Activated naive CD8-positive, alpha-beta T cell treated with anti-CD3 and anti-CD28 coated beads, Interleukin-2, amount 10 ng/mL, durations not matched to agents 7 days and 5 days (primary cell): ENCODE measurements at places on chromosomes 5 and 9. TPM values are rescaled to one million over a fixed set of nuclear protein-coding genes. Genes with fewer than 3 reads are reported as not detected.

The GABRB2 gene
- total RNA-seq = not detected

The IL17B gene
- total RNA-seq = not detected

The BASP1 gene
- 0.94 TPM for total RNA-seq

The GRAMD2B gene
- total RNA-seq = 4.6 TPM

The CCDC183 gene
- total RNA-seq = 1.7 TPM

The HBEGF gene
- total RNA-seq = 12.8 TPM

The PCDHGB2 gene
- 0.88 TPM for total RNA-seq

The PHF24 gene
- not detected for total RNA-seq

The SLC6A7 gene
- total RNA-seq = not detected

The GTF3C4 gene
- total RNA-seq = 11.7 TPM

The ADGRV1 gene
- not detected for total RNA-seq

The ETF1 gene
- 65.2 TPM for total RNA-seq

The FAT2 gene
- not detected for total RNA-seq

DNA sequence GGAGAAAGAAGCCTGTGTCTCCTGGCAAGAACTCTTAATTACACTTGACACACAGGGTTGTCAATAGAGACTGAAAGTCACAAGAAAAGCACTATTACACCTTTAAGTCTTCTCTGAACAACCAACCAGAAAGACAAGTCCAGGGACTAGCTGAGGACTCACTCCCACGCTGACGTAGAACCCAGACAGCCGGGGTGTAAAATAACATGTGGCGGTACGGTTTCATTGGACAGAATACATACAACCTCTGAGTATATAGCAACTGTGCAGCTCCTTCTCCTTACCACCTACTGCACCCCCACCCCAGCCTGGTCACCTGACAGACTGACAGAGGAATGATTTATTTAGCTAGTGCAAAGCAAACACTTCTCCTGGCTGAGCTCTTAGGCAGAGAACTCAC lies 103.4 kb upstream of the RASEF start:
- no peaks in the 10 kb centered on the region for H3K27me3 ChIP-seq
- H3K36me3 ChIP-seq = no peaks in the 10 kb centered on the region
- H3K4me3 ChIP-seq = no peak overlapping the region

DNA sequence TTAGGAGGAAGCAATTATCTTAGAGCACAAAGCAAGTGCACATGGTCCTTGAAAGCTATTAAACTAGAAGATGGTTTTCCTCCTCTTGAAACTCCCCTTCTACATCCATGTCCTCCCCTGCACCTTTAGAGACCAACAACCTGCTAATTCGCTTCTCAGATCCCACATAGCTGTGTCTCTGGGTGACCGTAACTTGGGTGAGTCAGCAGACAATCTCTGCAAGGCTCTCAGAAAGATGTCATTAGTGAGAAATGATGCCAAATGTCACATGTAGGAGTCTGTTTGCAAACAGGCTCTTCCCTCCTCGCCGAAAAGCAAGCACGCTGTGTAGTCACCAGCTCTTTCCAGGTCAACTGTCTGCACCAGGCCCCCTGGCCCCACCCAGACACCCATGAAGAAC lies 291.8 kb downstream of the SLIT3 start:
- H3K36me3 ChIP-seq = no peaks in the 10 kb centered on the region
- DNase-seq = no peak
- peaks cover 11% of the 10 kb centered on the region for H3K27me3 ChIP-seq
- no peaks in the 10 kb centered on the region for H3K4me1 ChIP-seq
- H3K27ac ChIP-seq = no peak overlapping the region

GRCh38 chr9:138101444-138102234 lies 224.1 kb downstream of the CACNA1B start:
- H3K36me3 ChIP-seq = no peaks in the 10 kb centered on the region
- no peaks in the 10 kb centered on the region for H3K27me3 ChIP-seq
- H3K4me1 ChIP-seq = no peaks in the 10 kb centered on the region
- no peak for DNase-seq

- no peak overlapping the region for H3K4me3 ChIP-seq
- peaks cover 4% of the 10 kb centered on the region for H3K4me1 ChIP-seq
- H3K27me3 ChIP-seq = peaks cover 2% of the 10 kb centered on the region
- H3K27ac ChIP-seq = no peak overlapping the region
- peaks cover 6% of the 10 kb centered on the region for H3K36me3 ChIP-seq
- DNase-seq = no peak
Measured at GRCh38 chr9:89725271-89725670, 120.5 kb downstream of the GADD45G start.

GRCh38 chr5:172405226-172406107 lies 48.9 kb downstream of the SH3PXD2B start:
- H3K27me3 ChIP-seq = peaks cover 13% of the 10 kb centered on the region
- no peak for DNase-seq
- H3K27ac ChIP-seq = no peak overlapping the region
- H3K36me3 ChIP-seq = no peaks in the 10 kb centered on the region
- H3K4me1 ChIP-seq = no peaks in the 10 kb centered on the region

GRCh38 chr5:96506376-96506775 lies 73.3 kb upstream of the PCSK1 start:
- H3K36me3 ChIP-seq = peaks cover 2% of the 10 kb centered on the region
- peaks cover 1% of the 10 kb centered on the region for H3K4me1 ChIP-seq
- DNase-seq = no peak
- H3K27ac ChIP-seq = no peak overlapping the region
- peaks cover 13% of the 10 kb centered on the region for H3K27me3 ChIP-seq

DNA sequence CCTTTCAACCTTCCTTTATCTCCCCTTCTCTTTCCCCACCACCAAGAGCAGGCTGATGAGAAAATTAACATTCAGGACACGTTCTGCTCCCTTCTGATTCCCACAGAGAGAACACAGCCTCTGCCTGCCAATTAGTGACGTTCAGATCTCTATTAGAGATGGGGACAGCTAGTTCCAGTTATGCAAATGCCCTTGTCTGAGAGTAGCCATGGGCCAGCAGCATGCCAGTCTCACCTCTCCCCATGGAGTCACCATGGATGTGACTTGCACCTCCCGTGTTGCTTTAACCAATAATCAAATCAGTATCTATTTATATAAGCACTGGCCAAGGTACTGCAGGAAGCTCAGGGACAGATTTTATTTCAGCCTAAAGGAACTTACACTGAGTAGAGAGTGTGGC lies 61.3 kb downstream of the KCNIP1 start:
- peaks cover 31% of the 10 kb centered on the region for H3K27me3 ChIP-seq
- no peak overlapping the region for H3K4me3 ChIP-seq
- no peak for DNase-seq

DNA sequence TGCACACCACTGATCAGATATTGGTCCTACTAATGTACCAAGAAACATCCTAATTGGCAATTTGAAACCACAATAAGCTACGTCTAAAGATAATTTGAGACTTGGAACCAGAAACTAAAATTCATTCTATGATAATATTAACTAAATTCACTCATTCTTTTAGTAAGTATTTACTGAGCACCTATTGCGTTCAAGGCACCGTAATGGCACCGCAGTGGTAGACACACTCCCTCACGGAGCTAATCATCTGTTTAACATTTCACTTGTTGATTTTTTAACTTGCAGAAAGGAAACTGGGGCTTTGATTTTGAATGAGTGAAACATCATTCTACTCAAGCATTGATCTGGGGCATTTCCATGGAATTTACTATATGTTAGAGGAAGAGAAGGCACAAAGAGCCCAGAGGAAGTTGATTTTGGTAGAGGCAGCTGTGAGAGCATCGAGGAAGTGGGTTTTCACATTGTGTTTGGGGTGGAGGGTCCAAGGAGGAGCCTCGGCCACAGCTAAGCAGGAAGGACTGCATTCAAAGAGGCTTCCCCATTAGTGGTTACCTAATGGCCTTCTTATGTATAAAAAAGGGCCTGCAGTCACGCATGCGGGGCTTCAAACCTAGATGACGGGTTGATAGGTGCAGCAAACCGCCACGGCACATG lies 7.1 kb downstream of the RAPGEF1 start:
- H3K27me3 ChIP-seq = no peaks in the 10 kb centered on the region
- H3K4me3 ChIP-seq = peak overlapping the region; percentile 88
- peaks cover 6% of the 10 kb centered on the region for H3K36me3 ChIP-seq
- H3K27ac ChIP-seq = peak overlapping the region; percentile 98

DNA sequence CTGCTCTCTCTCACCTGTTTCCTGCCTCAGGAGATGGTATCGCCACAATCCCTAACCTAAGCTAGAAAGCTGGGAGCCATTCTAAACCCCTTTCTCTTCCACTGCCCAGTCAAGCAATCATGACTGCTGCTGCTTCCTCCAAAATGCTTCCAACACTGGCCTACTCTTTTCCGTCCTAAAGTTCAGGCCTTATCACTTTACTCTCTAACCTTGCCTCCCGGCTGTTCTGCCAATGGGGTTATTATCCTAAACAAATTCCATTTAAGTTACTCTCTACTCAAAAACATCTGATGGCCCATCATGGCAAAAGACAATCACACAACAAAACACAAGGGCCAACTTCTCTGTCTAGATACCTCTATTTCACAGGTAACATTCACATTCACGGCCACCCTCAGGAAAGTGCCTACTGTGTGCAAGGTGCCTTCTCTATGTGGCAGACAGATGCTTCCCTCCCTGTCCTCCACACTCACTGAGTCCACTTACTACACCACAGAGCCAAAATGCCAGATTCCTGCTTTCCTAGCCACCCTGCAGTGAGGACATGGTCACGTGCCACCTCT lies 168.0 kb downstream of the CDK5RAP2 start:
- H3K4me3 ChIP-seq = no peak overlapping the region
- DNase-seq = no peak
- H3K27ac ChIP-seq = no peak overlapping the region
- no peaks in the 10 kb centered on the region for H3K4me1 ChIP-seq

- no peak overlapping the region for H3K4me3 ChIP-seq
- no peaks in the 10 kb centered on the region for H3K4me1 ChIP-seq
- no peaks in the 10 kb centered on the region for H3K27me3 ChIP-seq
- no peak for DNase-seq
- H3K36me3 ChIP-seq = no peaks in the 10 kb centered on the region
Measured at GRCh38 chr5:97851036-97851435, 668.0 kb upstream of the RIOK2 start.

GRCh38 chr9:136625101-136626065 lies 37.3 kb upstream of the EGFL7 start:
- no peak for DNase-seq
- H3K27me3 ChIP-seq = no peaks in the 10 kb centered on the region
- no peak overlapping the region for H3K4me3 ChIP-seq

- no peaks in the 10 kb centered on the region for H3K4me1 ChIP-seq
- no peak overlapping the region for H3K27ac ChIP-seq
- no peaks in the 10 kb centered on the region for H3K36me3 ChIP-seq
- DNase-seq = no peak
- no peaks in the 10 kb centered on the region for H3K27me3 ChIP-seq
Measured at GRCh38 chr9:102225841-102226441, 487.5 kb upstream of the GRIN3A start.

- H3K4me1 ChIP-seq = no peaks in the 10 kb centered on the region
- DNase-seq = no peak
- H3K27ac ChIP-seq = no peak overlapping the region
- H3K27me3 ChIP-seq = no peaks in the 10 kb centered on the region
- no peak overlapping the region for H3K4me3 ChIP-seq
- H3K36me3 ChIP-seq = no peaks in the 10 kb centered on the region
Measured at GRCh38 chr9:12809720-12810119, 34.9 kb downstream of the LURAP1L start.

GRCh38 chr5:9156282-9156681 lies 389.6 kb downstream of the SEMA5A start:
- H3K4me3 ChIP-seq = no peak overlapping the region
- DNase-seq = no peak
- no peaks in the 10 kb centered on the region for H3K27me3 ChIP-seq
- no peaks in the 10 kb centered on the region for H3K36me3 ChIP-seq
- no peaks in the 10 kb centered on the region for H3K4me1 ChIP-seq

GRCh38 chr5:74576941-74577456 lies 63.5 kb downstream of the ENC1 start:
- peaks cover 25% of the 10 kb centered on the region for H3K4me1 ChIP-seq
- H3K27me3 ChIP-seq = peaks cover 2% of the 10 kb centered on the region

DNA sequence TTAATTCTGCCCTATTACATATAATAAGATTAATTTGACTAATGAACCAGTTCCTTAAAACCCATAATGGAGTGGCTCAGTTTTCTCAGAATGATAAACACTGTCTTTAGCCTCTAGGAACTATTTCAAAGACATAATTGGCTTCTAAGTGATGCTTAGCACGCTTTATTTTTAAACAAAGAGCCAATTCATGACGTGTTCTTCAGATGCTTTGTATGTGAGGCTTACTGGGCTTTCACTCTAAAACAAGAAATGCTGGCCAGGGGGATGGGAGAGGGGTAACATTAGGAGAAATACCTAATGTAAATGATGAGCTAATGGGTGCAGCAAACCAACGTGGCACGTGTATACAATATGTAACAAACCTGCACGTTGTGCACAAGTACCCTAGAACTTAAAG lies 7.6 kb upstream of the SFXN1 start:
- peaks cover 15% of the 10 kb centered on the region for H3K27me3 ChIP-seq
- no peaks in the 10 kb centered on the region for H3K36me3 ChIP-seq
- peaks cover 6% of the 10 kb centered on the region for H3K4me1 ChIP-seq

- H3K4me3 ChIP-seq = no peak overlapping the region
- H3K4me1 ChIP-seq = peaks cover 19% of the 10 kb centered on the region
- H3K27ac ChIP-seq = no peak overlapping the region
- H3K27me3 ChIP-seq = peaks cover 32% of the 10 kb centered on the region
- H3K36me3 ChIP-seq = peaks cover 8% of the 10 kb centered on the region
Measured at GRCh38 chr5:159405611-159406031, 75.3 kb upstream of the IL12B start.

DNA sequence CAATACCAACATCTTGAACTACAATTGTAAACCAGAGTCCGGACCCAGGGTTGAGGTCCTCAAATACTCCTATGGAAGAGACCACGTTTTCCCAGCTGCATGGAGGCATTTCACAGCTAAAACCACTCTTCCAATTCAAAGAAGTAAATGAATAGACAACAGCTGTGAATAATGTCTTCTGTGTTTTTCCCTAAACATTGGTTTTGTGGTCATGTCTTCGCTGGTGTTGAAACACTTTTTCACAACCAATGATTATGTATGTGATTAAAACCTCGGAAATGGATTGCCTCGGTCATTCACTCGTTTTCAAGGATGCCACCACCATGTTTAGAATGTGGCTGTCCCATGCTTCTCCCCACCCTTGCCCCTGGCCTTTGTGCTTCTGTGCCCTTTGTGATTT lies 9.4 kb upstream of the TENT4A start:
- DNase-seq = no peak
- peaks cover 12% of the 10 kb centered on the region for H3K27me3 ChIP-seq
- H3K4me1 ChIP-seq = peaks cover 6% of the 10 kb centered on the region
- H3K27ac ChIP-seq = no peak overlapping the region

DNA sequence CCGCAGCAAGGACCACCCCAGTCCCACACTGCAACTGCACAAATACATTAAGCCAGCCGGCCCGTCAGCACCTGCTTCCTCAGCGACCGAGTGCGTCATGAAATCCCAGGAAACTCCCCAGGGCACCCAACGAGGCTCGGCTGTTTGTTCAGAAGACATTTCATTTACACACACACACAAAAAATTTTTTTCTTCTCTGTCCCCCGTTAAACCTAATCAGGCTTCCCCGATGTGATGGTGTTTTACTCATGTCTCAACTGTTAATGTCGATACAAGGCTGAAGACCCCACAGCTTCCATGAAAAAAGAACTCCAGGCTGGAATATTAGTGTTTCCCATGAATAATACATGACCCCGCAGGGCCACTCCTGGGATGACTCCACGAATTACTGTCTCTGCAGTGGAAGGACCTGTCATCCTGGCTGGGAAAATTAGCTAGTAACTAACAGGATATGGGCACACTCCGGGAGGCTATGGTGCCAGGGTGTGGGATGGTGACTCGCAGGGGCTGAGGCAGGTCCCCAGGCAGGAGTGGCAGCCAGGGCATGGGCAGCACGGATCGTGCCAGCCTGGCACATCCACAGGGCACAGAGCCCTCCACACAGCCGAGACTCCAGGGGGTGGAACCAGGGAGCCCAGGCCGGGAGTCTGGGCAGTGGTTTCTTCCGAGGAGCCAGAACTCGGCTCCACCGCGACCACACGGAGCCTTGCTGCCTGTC lies 102.4 kb downstream of the VAV2 start:
- no peak for DNase-seq
- no peak overlapping the region for H3K4me3 ChIP-seq
- no peaks in the 10 kb centered on the region for H3K36me3 ChIP-seq
- H3K4me1 ChIP-seq = no peaks in the 10 kb centered on the region
